AG09309 (cell line): ENCODE measurements at places on chromosomes 13 and 19.

- DNase-seq = no peak
These were observed 321.6 kb downstream of the NDFIP2 start for GRCh38 chr13:79802389-79803085.

DNA sequence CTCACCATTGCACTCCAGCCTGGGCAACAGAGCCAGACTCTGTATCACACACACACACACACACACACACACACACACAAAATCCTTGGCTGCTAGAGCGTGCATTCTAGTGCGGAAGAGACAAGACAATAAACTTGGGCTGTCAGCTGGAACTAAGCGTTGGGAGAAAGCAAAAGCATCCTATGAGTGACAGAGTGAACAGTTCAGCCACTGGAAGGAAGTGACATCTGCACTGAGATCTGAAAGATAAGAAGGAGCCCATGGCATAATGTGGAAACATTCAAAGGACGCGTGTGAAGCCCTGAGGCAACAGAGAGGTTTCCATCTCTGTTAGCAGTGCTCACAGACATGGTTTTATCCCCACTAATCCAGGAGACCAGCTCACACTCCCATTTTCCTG, 3.5 kb upstream of the SLC1A5 start:
- DNase-seq = no peak

- DNase-seq = no peak
These were observed 20.8 kb downstream of the DPF1 start for GRCh38 chr19:38203197-38203596.

GRCh38 chr19:24140099-24140498, 53.1 kb downstream of the ZNF254 start:
- DNase-seq = peak; percentile 31

GRCh38 chr19:1653300-1653628, 849 bp upstream of the TCF3 start:
- DNase-seq = no peak

DNA sequence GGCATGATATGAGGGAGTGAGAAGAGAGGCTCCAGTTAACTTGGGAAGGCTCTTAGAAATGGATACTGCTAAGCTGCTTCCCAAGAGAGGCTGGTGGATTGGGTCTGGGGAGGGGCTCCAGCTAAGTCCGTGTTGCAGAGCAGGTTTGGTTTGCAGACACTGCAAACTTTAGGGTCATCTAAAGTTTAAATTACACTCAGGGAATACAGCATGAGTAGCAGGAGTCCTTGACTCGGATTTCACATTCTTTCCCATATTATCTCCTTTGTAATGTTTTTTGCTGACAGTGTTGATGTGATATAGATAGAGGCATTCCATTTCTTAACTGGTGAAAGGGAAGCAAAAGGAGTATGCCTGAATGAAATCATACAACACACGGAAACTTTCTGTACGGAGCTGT, 31.9 kb downstream of the SGCG start:
- DNase-seq = no peak

GRCh38 chr13:74389056-74389455, 254.9 kb upstream of the KLF12 start:
- no peak for DNase-seq

- DNase-seq = peak; percentile 78
These were observed 36.0 kb downstream of the MBNL2 start for GRCh38 chr13:97257800-97258799.

GRCh38 chr13:59587971-59588716, 575.6 kb downstream of the DIAPH3 start:
- DNase-seq = no peak

- DNase-seq = no peak
These were observed 994 bp downstream of the CCDC194 start for GRCh38 chr19:17393002-17393401.

GRCh38 chr19:12751635-12752034, at the start of gene BEST2:
Gene BEST2, plus strand, starts transcription at chr19:12751791. Its CDS starts 802 bp downstream, at chr19:12752593.
- DNase-seq = no peak

DNA sequence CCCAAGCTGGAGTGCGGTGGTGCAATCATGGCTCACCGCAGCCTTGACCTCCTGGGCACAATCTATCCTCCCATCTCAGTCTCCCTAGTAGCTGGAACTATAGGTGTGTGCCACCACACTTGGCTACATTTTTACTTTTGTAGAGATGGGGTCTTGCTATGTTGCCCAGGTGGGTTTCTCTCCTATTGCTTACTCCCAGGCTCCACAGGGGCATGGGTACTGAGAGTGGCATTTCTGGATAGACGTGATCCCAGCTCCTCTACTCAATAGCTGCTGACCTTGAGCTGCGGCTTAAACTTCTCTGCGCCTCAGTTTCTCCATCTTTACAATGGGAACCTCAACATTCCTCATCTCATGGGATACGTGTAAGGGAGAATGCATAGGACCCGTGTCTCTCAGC, 11.6 kb downstream of the MVB12A start:
- no peak for DNase-seq
